ENCODE measurements at places on chromosomes 11 and 22.

GRCh38 chr11:44680982-44681597, 45.7 kb upstream of the TSPAN18 start:
- no peak for DNase-seq

DNA sequence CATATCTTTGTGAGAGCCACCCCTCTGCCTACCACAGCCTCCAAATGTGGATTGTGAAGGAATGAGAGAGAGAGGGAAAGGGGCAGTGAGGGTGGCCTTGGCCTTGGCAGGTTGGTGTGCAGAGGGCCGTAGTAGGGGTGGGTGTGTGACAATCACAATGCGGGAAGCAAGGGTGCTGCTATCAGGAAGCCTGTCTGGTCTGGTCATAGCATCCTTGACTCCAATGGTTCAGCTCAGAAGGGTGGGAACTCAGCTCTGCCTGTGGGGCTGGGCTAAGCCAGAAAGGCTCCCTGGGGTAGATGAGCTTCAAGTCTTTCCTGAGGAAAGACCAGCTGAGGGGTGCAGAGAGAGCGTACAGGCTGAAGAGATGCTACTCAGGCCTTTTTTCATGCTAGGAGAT, 72.7 kb downstream of the RRM1 start:
- no peak for DNase-seq

DNA sequence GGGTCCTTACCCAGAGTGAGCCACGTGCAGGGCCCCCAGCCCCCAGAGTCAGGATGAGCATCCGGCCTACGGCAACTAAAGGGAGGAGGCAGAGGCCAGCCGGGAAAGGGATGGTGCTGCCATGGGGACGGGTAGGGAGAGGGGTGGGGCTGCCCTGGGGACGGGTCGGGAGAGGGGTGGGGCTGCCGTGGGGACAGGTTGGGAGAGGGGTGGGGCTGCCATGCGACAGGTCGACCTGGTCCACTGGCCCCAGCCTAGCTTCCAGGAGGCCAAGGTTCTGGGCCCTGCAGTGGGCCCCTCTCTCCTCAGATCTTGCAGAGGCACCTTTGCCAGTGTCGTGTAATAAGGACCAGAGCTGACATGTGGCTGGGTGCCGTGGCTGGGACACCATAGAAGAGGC, 187.7 kb downstream of the BRD1 start:
- DNase-seq: no peak

GRCh38 chr11:66987158-66987620, 12.1 kb downstream of the C11orf86 start:
- DNase-seq: no peak

- no peak for DNase-seq
These were observed 964.9 kb downstream of the NTM start for GRCh38 chr11:132335311-132335710.

DNA sequence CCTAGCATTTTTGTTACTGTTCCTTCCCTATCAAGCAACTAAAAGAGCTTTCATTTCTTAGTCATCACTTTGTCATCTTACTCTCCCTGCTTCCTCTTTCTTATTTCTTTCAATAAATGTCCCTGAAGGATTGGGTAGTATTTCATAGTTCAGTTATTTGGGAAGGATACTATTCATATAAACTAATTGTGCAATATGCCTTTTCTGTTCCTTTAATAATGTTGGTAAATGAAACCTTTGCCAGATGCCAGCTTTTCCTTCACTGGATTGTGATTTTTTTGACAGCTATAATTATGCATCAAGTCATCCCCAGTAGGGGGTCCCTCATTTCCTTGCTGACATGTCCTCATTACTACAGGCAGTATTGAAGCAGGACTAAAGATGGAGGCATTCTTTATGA, 101.7 kb downstream of the ATM start:
- no peak for DNase-seq

- no peak for DNase-seq
These were observed 176.2 kb upstream of the FAT3 start for GRCh38 chr11:92048415-92048814.

DNA sequence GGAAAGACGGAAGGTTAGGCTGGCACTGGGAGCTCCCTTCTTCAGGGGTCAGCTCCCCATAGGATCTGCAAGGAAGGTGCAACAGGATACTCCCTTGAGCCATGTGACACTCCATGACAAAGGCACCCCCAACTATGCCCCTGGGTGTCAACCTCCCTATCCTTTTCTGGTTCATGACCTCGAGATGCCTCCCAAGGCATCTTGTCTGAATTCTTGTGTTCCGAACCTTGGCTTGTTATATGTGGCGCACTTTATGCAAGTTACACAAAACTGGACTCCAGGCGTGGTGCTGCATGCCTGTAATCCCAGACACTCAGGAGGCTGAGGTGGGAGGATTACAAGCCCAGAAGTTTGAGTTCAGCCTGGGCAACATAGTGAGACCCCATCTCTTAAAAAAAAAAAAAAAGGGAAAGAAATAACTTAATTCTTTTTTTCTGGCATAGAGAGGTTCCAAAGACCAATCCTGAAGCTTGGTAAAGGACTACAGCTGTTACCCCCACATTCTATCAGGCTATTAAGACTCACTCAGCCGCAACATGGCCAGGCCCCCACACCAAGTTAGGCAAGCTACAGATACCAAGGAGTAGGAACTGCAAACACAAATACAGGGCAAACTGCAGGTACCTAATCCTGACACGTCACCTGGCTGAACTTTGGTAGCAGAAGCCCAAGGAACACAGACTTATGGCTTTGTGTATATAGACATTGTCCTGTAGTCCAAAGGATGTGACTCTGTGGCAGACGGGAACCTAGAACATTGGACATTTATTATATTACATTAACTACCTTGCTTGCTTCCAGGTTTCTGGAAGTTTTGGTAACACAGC, 1.4 kb downstream of the C11orf24 start:
- no peak for DNase-seq

DNA sequence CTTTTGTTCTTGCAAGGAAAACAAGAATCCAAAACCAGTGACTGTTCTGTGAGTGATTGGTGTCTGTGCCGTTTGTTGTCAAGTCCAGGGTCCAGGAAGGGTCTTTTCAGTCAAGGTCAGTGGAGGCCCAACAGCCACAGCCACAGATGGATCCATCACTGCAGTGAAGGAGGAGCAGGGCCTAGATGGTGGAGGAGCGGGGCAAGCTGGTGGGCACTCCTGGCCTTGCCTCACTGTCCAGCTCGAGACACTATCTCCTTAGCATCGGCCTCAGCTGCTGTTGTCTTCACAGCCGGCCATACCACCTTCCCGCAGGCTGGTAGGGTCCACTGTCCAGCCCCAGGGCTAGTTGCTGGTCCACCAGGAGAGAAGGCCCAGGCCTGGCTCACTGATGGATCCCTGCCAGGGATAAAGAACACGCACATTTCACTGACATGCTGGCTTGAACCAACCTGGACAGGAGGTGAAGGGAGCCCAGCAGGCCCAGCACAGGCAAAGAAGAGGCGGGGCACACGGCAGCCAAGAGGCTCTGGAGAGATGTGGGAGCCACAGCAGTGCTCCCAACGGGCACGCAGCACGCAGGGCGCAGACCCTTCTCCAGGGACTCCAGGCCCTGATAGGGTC, 15.2 kb downstream of the POLR3H start:
- no peak for DNase-seq

DNA sequence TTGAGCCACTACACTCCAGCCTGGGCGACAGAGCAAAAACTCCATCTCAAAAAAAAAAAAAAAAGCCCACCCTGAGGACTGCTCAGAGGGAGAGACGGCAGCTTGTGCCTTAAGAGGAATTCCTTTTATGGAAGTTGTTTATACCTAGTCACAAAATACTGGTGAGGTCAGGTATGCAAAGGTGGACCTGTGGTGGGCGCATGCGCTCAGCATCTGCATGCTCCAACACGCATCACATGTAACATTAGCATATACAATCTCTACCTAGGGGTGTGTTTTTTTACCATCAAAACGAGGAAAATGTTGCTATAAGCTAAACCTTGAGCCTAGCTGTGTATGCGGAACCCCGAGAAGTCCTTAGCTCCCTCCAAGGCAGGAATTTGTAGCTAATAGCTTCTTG, 6.8 kb upstream of the SART1 start:
- DNase-seq: no peak

- DNase-seq: no peak
These were observed 145.9 kb downstream of the GRIK4 start for GRCh38 chr11:120657306-120658070.

DNA sequence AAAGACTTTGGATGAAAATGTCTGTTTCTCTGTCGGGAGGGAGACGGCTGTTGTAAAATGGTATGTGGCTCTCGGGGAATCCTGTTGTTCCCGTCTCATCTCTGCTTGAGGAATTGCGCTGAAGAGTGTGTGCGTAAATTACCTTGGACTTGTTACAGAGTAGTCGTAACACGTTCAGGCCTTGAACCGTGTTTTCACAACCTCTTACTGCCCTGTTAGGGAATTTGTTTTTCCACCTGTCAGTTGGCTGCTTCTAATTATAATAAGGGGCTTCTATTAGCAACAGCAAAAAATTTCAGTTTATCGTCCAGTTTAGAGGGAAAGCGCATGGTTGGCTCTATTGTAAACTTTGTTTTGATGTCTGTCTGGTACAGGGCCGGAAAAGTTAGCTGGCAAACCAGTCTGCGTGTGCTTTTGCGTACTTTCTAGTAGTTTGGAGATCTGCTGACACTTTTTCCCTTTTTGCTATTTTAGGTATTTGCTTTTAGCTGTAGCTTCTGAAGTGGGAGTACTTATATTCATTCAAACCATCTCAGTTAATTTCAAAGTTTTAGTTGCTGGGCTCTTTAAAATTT, 1.5 kb downstream of the HIPK3 start:
- no peak for DNase-seq

- no peak for DNase-seq
These were observed 38.0 kb downstream of the IGF2 start for GRCh38 chr11:2101171-2101675.

GRCh38 chr22:49577168-49578060, 250.3 kb downstream of the BRD1 start:
- DNase-seq: no peak

- no peak for DNase-seq
These were observed 50.7 kb downstream of the ZNRF3 start for GRCh38 chr22:28934026-28934425.

DNA sequence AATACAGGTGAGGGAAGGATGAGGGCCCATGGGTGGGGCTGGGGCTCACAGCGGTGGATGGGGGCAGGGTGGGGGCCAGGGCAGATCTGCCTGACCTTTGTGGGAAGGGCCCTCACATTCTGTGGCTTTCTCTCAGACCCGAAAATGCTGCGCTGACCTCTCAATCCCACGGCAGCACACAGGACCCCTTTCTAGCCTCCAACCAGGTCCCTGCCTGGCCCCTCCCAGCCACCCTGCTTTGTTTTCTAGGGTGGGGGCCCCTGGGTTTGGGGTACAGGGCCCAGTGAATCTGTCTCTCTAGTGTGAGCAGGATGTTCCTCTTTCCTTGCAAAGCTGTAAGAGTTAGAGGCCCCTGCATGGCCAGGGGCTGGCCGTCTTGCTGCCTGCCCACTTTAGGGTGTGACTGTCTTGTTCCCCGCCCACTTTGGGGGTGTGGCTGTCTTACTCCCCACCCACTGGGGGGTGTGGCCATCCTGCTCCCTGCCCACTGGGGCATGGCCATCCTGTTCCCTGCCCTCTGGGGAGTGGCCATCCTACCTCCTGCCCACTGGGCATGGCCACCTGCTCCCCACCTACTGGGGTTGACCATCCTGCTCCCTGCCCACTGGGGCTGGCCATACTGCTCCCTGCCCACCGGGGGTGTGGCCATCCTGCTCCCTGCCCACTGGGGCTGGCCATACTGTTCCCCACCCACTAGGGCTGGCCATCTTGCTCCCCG, 11.5 kb downstream of the PARVG start:
- DNase-seq: no peak

DNA sequence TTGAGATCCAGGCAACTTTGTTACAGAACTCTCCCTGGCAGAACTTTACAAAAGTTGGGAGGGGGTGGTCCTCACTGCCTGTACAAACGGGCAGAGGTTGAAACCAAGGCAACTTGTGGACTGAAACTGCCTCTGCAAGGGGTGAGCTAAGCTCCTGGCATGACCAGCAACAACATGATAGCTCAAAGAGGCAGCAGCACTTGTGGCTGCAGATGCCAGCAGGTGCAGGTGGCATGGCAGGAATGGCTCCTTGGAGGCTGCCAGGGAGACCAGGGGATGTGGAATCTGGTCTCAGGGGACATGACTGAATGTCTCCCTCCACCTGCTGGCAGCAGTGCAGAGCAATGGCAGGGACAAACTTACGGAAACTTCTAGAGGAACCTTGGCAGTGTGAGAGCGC, 38.8 kb upstream of the PHF21A start:
- no peak for DNase-seq

- DNase-seq: no peak
These were observed 444.4 kb downstream of the DLG2 start for GRCh38 chr11:85182441-85183387.

GRCh38 chr11:69086152-69087132, 37.7 kb downstream of the TPCN2 start:
- no peak for DNase-seq

GRCh38 chr11:102399189-102399588, 52.2 kb downstream of the BIRC2 start:
- DNase-seq: no peak
